ENCODE measurements at places on chromosomes 5 and 9. TPM values are rescaled to one million over a fixed set of nuclear protein-coding genes. Genes with fewer than 3 reads are reported as not detected.

Gene GRXCR2
- total RNA-seq: not detected

- no peak for DNase-seq
Measured at GRCh38 chr5:171911152-171911551, 95.3 kb downstream of the FBXW11 start.

Gene RMND5B
- 55.2 TPM for total RNA-seq

Gene PDGFRB
- 17.5 TPM for total RNA-seq

GRCh38 chr9:114098021-114098935 is 814 bp downstream of the KIF12 start:
- no peak for DNase-seq

DNA sequence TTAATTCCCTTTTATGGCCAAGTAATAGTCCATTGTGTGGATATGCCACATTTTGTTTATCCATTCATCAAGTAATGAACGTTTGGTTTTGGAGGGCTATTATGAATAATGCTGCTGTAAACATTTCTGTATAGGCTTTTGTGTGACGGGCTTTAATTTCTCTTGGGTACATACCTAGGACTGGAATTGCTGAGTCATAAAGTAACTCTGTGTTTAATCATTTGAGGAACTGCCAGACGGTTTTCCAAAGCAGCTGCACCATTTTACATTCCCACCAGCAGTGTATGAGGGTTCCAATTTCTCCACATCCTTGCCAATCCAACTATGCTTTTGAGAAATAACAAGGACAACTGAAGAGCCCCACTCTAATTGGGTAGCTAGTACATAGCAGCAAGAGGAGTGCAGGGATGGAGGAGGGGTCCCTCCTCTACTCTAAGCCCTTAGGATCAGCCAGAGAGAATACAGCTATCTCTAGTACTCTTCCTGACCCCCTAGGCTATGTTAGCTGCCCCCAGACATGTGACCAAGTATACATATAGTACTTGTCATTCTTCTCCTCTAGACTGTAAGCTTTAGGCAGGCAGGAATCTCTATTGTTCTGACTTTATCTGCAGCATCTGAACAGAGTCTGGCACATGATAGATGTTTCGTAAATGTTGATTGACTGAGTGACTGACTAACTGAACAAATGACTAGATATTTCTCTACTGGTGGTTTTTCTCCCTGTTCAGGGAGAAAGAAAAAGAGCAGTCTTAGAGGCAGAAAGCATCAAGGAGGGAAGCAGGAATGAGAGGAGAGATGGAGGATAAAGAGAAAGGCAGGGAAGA is 22.1 kb upstream of the MATR3 start:
- DNase-seq: no peak

GRCh38 chr5:60504342-60504741 is 195.6 kb downstream of the DEPDC1B start:
- DNase-seq: no peak

Gene SHC3
- 0.88 TPM for total RNA-seq

Gene PCDHB12
- 0.95 TPM for total RNA-seq

DNA sequence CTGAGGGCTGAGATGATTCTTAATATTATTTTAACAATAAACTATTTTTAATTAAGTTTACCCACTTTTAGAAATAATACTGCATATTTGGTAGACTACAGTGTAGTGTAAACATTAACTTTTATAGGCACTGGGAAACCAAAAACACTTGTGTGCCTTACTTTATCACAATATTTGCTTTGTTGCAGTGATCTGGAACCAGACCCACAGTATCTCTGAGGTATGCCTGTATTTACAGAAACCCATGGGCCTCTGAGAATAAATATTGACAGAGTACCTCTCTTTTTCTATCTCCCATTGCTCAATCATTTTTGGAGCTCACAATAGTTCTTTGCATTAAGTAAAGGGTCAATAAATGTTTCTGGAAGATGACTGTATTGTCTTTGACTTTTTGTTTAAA is 73.3 kb downstream of the SLCO4C1 start:
- DNase-seq: no peak

GRCh38 chr9:104923740-104924139 is 4.2 kb downstream of the ABCA1 start:
- DNase-seq: peak; percentile 83

DNA sequence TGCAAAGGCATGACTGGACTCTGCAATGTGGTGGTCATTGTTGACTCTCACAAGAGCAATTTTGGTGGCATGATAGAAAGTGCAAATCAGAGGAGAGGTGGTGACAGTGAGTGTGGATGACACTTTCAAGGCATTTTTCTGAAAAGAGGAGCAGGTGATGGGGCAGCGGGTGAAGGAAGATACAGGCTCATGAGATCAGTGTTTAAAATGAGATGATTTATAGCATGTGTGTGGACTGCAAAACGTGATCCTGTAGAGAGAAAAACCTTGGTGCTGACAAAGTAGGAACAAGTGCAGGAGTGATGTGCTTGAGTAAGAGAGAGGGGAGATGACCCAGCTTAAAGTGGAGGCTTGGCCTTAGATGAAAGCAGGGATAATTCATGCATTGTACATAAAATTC is 171.2 kb upstream of the PPP2R2B start:
- no peak for DNase-seq

GRCh38 chr5:132592521-132592920 is 35.7 kb downstream of the RAD50 start:
- no peak for DNase-seq

GRCh38 chr5:124235576-124235975 is 510.9 kb downstream of the ZNF608 start:
- no peak for DNase-seq

DNA sequence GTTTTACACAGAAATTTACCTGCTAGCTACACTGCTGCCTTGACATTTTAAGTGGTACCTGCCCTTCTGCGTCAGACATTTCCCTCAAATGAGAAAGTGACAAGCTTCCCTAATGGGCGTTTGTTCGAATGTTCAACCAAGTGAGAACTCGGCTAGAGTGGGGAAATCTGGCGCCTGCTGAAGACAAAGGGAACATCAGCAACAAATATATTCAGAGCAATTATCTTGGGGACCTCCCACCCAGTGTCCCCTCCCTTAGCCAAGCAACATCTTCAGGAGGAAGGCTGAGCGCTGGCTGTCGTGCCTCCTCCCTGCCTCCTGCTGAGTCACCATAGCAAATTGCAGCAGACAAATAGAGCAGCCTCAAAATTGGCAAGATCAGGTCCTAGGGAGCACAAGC is 57.1 kb downstream of the MFAP3 start:
- DNase-seq: no peak

- DNase-seq: peak; percentile 71
Measured at GRCh38 chr5:111278858-111279504, 54.8 kb downstream of the CAMK4 start.

- no peak for DNase-seq
Measured at GRCh38 chr9:83198371-83198770, 135.4 kb upstream of the RASEF start.

Gene FGF18
- total RNA-seq: not detected

Gene PURA
- total RNA-seq: 22.3 TPM

DNA sequence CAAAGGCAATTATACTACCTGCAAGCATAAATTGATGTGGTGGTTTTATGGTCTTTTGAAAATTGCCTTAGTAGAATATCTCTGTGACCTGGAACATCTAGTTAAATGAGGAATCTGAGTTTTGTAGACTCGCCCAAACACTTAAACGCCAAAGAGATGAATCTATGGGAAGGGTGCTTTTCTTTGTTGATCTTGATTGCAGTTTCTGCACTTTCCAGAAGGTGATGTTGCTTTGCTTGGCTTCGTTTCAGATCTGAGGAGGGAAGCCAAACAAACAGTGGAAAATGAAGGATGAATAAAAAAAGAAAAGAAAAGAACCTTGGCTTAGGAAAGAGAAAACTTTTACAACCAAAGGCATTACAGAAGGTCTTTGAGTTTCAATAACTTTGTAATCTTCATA is 1021.2 kb downstream of the NR2F1-AS1 start:
- no peak for DNase-seq

- no peak for DNase-seq
Measured at GRCh38 chr9:105662184-105663104, at the start of gene TAL2. Gene TAL2 (plus strand): TSS chr9:105662457. CDS start chr9:105662497, 40 bp downstream.

DNA sequence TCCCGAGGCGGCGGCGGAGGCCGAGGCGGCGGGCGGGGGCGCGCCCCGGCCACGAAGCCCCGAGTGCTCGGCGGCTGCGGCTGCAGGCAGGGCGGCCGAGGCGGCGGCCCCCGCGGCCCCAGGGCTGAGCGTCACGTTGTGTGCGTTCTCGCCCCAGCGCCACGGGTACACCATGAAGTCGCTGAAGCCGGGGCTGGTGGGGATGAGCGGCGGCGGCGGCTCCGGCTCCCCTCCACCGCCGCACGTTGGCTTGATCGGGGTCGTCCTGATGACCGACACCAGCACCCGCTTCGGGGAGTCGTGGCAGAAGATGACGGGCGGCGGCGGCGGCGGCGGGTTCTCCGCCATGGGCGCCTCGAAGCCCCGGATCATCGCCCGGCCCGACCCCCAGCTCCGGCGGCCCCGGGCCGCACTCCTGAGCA is 498 bp downstream of the ZNF367 start:
- no peak for DNase-seq

- DNase-seq: no peak
Measured at GRCh38 chr9:91884696-91885687, 65.0 kb downstream of the ROR2 start.

GRCh38 chr5:133846478-133847226 is 121.8 kb downstream of the C5orf15 start:
- no peak for DNase-seq

DNA sequence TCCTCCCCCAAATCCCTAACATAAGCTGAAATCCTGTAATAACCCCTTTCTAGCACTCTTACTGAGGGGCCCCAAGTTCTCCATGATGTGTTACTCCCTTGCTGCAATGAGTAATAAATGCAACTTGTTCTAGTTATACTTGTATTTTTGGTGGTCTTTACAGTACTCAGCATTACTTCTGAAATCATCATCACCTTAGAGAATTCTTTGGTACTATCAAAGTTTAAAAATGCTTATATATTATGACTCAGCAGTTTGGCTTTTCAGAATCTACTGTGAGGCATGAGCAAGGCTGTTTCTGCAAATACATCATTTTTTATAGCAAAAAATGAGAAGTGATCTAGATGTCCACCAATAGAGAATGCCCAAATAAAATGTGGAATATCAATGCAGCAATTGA is 20.7 kb upstream of the ROPN1L start:
- no peak for DNase-seq

- DNase-seq: no peak
Measured at GRCh38 chr5:141411575-141411974, 1.2 kb upstream of the PCDHGA10 start.

DNA sequence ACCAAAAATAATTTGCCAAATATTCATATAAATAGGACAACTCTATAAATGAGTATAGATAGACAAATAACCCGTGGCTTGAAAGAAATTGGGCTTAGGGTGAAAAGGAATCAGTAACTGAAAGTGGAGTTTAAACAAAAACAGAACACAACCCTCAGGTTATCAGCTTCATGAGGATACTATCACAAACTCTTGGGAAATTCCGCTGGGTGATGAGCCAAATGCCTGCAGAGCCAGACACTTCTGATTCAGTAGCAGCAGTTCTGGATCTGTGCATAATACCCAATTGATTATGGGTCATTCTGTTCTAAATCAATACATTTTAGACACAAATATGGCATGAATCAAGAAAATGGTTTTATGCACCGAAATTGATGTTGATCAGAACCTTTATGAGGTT is 72.4 kb downstream of the CAMK4 start:
- DNase-seq: no peak

- no peak for DNase-seq
Measured at GRCh38 chr9:108864446-108864845, 2.4 kb downstream of the ACTL7A start.

Gene SLC25A2
- 4.1 TPM for total RNA-seq

Gene F12
- total RNA-seq: 9.5 TPM

Gene ADRB2
- 2.5 TPM for total RNA-seq

Gene TIFAB
- total RNA-seq: 0.83 TPM

Gene CCDC180
- total RNA-seq: 3.5 TPM

DNA sequence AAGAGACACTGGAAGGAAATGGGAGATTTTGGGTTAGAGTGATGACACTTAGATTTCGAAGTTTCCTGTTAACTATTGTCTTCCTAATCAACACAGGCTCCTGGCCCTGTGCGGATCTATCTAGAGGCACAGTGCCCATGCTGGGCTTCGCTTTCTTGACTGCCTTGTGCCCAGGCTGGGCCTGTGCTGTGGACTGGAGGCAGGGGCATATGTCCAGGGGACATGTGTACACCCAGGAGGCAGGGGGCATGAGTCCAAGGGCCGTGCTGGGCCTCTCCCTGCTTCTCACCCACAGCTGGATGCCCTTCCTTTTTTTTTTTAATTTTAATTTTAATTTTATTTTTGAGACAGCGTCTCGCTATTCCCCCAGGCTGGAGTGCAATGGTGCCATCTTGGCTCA is 37.6 kb downstream of the EHMT1 start:
- DNase-seq: no peak

DNA sequence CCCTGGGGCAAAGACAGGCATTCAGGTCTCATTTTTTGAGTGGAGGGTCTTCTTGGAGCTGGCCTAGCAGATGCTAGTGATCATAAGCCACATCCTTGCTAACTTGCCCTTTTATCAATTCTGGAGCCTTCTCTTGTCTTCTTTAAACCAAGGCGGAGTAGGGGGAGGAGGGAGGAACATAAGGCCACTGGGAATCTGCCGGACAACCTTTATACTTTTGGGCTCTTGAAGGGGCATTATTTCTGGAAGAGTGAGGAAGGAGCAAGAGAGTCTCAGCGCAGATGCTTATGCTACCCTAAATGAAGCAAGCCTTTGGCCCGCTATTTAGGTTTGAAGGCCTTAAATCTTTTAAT is 2.0 kb downstream of the TMEFF1 start:
- DNase-seq: no peak

- no peak for DNase-seq
Measured at GRCh38 chr9:16809912-16810610, 60.4 kb downstream of the BNC2 start.

Gene SCGB3A2
- not detected for total RNA-seq

Gene CATSPER3
- total RNA-seq: 2.5 TPM

GRCh38 chr5:128708841-128709240 is 170.8 kb upstream of the FBN2 start:
- DNase-seq: no peak

GRCh38 chr5:97143704-97144103 is 1.3 kb upstream of the LIX1 start:
- DNase-seq: no peak

GRCh38 chr5:139751236-139751635 is 44.4 kb upstream of the PSD2 start:
- DNase-seq: no peak

GRCh38 chr5:102270036-102270435 is 26.0 kb downstream of the SLCO4C1 start:
- DNase-seq: no peak

DNA sequence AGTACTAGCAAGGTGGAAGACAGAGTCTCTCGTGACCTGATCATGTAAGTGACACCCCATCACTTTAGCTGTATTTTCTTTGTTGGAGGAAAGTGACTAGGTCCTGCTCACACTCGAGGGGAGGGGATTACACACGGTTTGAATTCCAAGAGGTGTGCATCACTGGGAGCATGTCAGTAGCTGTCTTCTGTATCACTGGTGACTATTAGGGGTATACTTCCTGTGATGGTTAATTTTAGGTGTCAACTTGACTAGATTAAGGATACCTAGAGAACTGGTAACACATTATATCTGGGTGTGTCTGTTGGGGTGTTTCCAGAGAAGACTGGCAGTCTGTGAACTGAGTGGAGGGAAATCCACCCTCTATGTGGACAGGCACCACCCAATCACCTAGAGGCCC is 22.5 kb downstream of the FOXD1 start:
- DNase-seq: no peak

- DNase-seq: peak; percentile 74
Measured at GRCh38 chr5:151255621-151256286, 2.8 kb downstream of the GM2A start.

Gene LCN12
- 7.9 TPM for total RNA-seq

All from Peyer's patch (tissue), 4 donors.